ENCODE measurements at places on chromosomes 5 and 9.

- no peak for DNase-seq
Observed at GRCh38 chr5:168833936-168834335, 254.8 kb upstream of the PANK3 start.

- no peak for DNase-seq
Observed at GRCh38 chr9:75483636-75484035, 395.3 kb downstream of the OSTF1 start.

GRCh38 chr5:370959-371810 lies 49.7 kb downstream of the AHRR start:
- DNase-seq: no peak

DNA sequence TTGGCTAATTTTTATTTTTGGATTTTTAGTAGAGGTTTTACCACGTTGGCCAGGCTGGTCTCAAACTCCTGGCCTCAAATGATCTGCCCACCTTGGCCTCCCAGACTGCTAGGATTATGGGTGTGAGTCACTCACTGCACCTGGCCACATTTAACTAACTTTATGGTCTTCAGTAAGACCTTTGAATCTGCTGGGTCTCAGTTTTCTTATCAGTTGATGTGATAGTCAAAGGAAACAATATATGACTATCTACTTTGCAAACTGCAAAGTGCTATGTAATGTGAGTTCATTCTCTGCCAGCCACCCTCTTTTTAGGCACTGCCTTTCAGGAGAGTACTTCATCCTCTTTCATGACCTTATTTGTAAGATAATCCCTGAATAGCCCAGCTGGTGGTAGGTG lies 474.7 kb downstream of the PDE4D start:
- no peak for DNase-seq

DNA sequence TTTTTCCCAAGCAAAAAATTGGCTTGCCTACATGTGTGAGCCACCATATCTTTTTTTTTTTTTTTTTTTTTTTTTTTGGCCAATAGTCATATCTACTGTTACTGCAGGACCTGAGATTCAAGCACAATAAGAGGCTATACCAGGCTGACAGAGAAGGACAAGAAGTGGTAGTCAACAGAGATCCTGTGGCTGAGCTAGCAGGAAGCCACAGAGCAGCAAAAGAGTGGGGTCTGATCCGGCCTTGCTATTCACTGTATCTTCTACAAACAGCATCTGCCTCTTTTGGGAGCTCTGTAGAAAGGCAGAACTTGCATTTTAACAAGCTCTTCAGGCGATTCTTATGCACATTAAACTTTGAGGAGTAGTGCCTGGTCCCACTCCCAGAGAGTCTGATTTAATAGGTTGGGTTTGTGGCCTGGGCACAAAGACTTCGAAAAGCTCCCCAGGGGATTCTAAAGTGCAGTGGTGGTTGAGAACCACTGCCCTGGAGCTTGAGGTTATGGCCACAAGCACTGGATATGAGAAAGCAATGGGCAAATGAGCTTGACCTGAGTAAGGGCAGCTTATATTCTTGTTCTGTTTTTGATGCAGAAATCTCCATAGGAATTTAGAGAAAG lies 162.8 kb downstream of the PIK3R1 start:
- DNase-seq: no peak

DNA sequence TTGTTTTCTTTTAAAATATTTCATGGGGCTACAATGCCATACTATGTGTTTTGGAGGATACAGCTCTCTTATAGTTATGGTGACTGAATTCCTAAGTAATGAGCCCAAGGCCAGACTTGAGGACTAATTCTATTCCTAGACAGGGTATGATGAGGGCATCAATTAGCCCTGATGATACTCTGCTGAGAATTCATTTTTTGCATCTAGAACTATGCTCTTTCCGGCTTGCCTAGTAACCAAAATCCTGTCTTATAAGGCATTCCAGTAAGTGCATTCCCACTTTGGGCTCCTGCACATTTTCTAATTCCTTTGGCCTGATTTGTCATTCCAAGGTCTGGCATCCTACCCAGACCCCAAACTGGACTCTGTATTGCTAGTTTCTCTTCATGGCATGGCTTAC lies 62.4 kb downstream of the MAT2B start:
- DNase-seq: no peak

DNA sequence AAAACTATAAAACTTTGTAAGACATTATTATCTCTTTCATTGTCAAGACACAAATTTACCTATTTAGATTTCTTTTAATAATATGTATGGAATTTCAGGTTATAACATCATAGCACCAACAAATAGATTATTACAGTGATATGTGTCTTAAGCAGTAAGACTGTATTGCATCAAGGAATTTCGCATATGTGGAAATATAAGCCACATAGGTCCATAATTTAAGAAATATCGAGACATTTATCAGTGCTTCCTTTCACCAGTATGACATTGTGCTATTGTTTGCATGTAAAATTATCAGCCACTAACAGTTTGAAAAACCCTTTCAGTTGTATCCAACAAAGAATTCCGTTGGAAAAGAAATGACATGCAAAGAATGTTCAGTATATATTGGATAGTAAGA lies 186.7 kb upstream of the RASA1 start:
- no peak for DNase-seq

DNA sequence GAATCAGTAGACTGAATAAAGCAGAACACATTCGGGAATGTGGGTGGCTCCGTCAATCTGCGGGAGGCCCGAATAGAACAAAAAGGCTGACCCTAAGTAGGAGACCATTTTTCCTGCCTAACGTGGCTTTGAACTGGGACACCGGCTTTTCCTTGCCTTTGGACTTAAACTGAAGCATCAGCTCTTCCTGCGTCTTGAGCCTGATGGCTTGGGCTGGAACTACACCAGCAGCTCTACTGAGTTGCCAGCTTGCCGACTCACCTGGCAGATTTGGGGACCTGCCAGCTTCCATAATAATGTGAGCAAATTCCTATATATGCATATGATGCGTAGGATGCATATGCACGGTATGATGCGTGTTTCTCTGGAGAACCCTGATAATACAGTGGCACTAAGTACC lies 111.3 kb downstream of the DAPK1 start:
- no peak for DNase-seq

- no peak for DNase-seq
Observed at GRCh38 chr9:27162045-27162444, 53.0 kb downstream of the TEK start.

- no peak for DNase-seq
Observed at GRCh38 chr9:137055385-137056364, 1.8 kb upstream of the ENTPD2 start.

Measured in activated CD4-positive, alpha-beta T cell treated with anti-CD3 and anti-CD28 coated beads, Interleukin-2, Interleukin-6, amounts not matched to agents 100 ng/mL and 50 ng/mL, durations not matched to agents 16 hours and 8 hours (primary cell).